ENCODE measurements at places on chromosomes 16 and 17.

DNA sequence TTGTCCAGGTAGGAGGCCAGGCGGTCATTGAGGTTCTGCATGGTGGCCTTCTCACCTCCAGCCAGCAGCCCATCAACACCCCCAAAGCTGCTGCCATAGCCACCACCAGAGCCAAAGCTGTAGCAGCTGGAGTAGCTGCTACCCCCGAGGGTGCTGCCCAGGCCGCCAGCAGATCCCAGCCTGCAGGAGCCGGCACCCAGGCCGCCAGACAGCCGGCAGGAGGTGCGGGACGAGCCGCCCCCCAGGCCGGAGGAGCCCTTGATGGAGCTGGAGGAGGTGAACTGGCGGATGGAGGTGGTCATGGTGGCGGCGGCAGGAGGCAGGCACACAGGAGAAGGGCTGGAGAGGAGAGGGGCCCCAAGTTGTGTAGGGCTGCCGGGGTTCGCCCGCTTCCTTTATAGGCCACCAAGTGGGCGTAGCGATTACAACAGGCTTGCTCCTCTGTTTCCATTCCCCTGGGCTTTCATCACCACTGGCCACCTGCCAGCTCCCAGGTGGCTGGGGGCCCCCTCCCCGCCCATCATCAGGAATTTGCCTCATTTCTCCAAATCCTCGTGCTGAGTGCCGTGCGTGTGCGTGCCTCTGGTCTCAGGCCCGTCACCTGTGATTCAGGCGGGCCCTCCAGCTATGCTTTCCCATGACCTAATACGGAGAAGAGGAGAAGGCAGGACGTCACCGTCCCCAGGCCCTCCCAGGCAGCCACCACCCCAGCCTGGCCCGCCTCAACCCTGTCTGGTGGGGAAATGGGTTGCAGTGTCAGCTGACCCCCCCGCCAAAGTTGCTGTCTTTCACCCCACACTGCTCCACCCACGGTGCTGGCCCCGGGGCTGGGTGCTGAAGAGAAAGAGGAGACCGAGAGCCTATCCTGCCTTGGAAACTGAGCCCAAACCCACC is at the start of gene KRT17:
Gene KRT17 (minus strand): TSS at position 368 of the 894 bp plus-strand sequence. CDS start 66 bp downstream, at position 302.
- H3K27ac ChIP-seq: no peak within 1 kb of the TSS
- H3K4me3 ChIP-seq: no peak within 1 kb of the TSS
- H3K27me3 ChIP-seq: no peaks in the 10 kb centered on the region
- no peak for DNase-seq

- no peaks in the 10 kb centered on the region for H3K4me1 ChIP-seq
- peak; percentile 46 for DNase-seq
- H3K36me3 ChIP-seq: peaks cover 31% of the 10 kb centered on the region
- no peaks in the 10 kb centered on the region for H3K27me3 ChIP-seq
- no peak overlapping the region for H3K27ac ChIP-seq
- no peak overlapping the region for H3K4me3 ChIP-seq
These were observed 35.5 kb downstream of the UBN1 start for GRCh38 chr16:4882633-4883285.

- no peaks in the 10 kb centered on the region for H3K36me3 ChIP-seq
- H3K4me3 ChIP-seq: peak overlapping the region; percentile 53
- H3K27ac ChIP-seq: no peak overlapping the region
- H3K27me3 ChIP-seq: no peaks in the 10 kb centered on the region
- peak; percentile 51 for DNase-seq
These were observed 58.5 kb upstream of the CREBBP start for GRCh38 chr16:3938843-3939624.

- H3K4me1 ChIP-seq: no peaks in the 10 kb centered on the region
- H3K4me3 ChIP-seq: no peak overlapping the region
- no peak overlapping the region for H3K27ac ChIP-seq
- DNase-seq: peak; percentile 60
- no peaks in the 10 kb centered on the region for H3K36me3 ChIP-seq
These were observed 2292.0 kb downstream of the TP53TG3F start for GRCh38 chr16:35751191-35751941.

GRCh38 chr16:7185689-7186088 is 147.0 kb upstream of the RBFOX1 start:
- no peak for DNase-seq
- H3K27me3 ChIP-seq: no peaks in the 10 kb centered on the region
- H3K4me1 ChIP-seq: no peaks in the 10 kb centered on the region
- no peaks in the 10 kb centered on the region for H3K36me3 ChIP-seq

GRCh38 chr16:58152246-58152868 is 23.2 kb upstream of the CFAP20 start:
- H3K36me3 ChIP-seq: no peaks in the 10 kb centered on the region
- H3K4me3 ChIP-seq: no peak overlapping the region
- no peaks in the 10 kb centered on the region for H3K4me1 ChIP-seq
- DNase-seq: no peak

DNA sequence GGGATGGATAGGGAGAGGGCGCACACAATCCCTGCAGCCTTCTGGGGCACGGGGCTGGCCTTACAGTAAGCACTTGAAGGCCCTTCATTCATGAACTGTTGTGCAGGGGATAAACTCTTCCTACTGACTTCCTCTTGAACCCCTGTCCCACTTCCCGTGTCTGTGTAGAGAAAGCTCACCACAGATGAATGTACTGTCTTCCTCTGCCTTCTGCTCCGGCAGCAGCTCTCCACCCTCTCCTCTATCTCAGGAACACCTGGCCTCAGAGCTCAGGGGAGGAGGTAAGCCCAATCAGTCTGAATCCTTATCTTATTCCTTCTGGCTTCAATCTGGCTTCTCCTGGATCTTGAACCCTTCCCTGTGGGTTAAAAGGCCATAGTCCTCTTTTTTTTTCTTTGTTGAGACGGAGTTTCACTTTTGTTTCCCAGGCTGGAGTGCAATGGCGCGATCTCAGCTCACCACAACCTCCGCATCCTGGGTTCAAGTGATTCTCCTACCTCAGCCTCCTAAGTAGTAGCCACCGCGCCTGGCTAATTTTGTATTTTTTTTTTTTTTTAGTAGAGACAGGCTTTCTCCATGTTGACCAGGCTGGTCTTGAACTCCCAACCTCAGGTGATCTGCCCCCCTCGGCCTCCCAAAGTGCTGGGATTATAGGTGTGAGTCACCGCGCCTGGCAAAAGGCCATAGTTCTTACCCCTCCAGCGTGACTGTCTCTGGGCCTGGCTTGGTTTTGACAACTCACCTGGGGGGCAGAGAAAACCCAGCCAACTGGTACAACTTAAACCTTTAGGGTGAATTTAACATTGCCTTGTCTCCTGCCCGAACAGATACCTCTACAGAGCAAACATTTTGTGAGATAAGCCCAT is 7.2 kb upstream of the SLC52A1 start:
- DNase-seq: no peak
- no peaks in the 10 kb centered on the region for H3K36me3 ChIP-seq
- H3K27ac ChIP-seq: no peak overlapping the region
- H3K4me1 ChIP-seq: no peaks in the 10 kb centered on the region

- no peaks in the 10 kb centered on the region for H3K27me3 ChIP-seq
- H3K4me3 ChIP-seq: no peak overlapping the region
- no peak overlapping the region for H3K27ac ChIP-seq
- no peaks in the 10 kb centered on the region for H3K4me1 ChIP-seq
These were observed 71.3 kb downstream of the TMC6 start for GRCh38 chr17:78057113-78057740.

GRCh38 chr17:28124962-28125361 is 82.5 kb downstream of the NLK start:
- no peak for DNase-seq
- H3K36me3 ChIP-seq: no peaks in the 10 kb centered on the region
- H3K4me1 ChIP-seq: peaks cover 6% of the 10 kb centered on the region
- no peak overlapping the region for H3K4me3 ChIP-seq

GRCh38 chr17:30513346-30513745 is 36.1 kb downstream of the GOSR1 start:
- no peak overlapping the region for H3K4me3 ChIP-seq
- H3K27me3 ChIP-seq: no peaks in the 10 kb centered on the region
- DNase-seq: no peak
- H3K27ac ChIP-seq: no peak overlapping the region

- no peaks in the 10 kb centered on the region for H3K36me3 ChIP-seq
- H3K27me3 ChIP-seq: no peaks in the 10 kb centered on the region
- no peaks in the 10 kb centered on the region for H3K4me1 ChIP-seq
- no peak for DNase-seq
- no peak overlapping the region for H3K4me3 ChIP-seq
These were observed 32.1 kb downstream of the DNAH17 start for GRCh38 chr17:78544881-78545755.

DNA sequence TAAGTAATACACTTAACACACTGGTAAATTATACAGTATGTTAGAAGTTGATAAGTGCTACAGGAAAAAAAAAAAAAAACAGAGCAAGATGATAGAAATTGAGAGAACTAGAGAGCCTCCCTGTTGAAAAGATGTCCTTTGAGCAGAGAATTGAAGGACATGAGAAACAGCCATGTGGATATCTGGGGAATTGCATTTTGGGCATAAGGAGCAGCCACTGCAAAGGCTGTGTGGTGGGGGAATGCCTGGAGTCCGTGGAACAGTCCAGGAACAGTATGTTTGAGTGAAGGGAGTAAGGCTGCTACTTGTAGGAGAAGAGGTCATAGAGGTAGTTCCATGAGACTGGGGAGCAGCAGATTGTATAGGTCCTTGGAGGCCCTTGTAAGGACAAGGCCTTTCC is 178.4 kb downstream of the FTO start:
- no peak overlapping the region for H3K27ac ChIP-seq
- H3K4me1 ChIP-seq: peaks cover 5% of the 10 kb centered on the region
- no peaks in the 10 kb centered on the region for H3K36me3 ChIP-seq
- H3K27me3 ChIP-seq: no peaks in the 10 kb centered on the region
- no peak for DNase-seq

- H3K4me3 ChIP-seq: no peak overlapping the region
- no peak for DNase-seq
- no peaks in the 10 kb centered on the region for H3K27me3 ChIP-seq
- peaks cover 44% of the 10 kb centered on the region for H3K4me1 ChIP-seq
- no peaks in the 10 kb centered on the region for H3K36me3 ChIP-seq
These were observed 63.1 kb downstream of the SPAG9 start for GRCh38 chr17:51057534-51057933.

DNA sequence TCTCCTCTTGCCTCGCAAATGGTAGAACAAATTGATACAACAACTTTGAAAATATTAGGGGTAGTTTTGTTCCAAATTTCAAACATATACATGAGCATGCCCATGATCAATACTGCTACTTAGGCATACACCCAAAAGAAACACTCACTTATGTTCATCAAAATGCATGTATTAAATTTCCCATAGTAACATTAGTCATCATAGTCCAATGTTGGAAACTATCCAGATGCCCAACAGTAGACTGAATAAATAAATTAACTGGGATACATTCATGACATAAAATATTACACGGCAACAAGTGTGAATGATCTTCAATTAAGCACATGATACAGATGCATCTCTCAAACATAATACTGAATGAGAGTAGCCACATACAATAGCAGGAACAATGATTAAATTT is 391.6 kb downstream of the CDH11 start:
- no peak for DNase-seq
- H3K4me1 ChIP-seq: no peaks in the 10 kb centered on the region
- no peak overlapping the region for H3K4me3 ChIP-seq
- no peak overlapping the region for H3K27ac ChIP-seq
- H3K27me3 ChIP-seq: no peaks in the 10 kb centered on the region
- no peaks in the 10 kb centered on the region for H3K36me3 ChIP-seq

DNA sequence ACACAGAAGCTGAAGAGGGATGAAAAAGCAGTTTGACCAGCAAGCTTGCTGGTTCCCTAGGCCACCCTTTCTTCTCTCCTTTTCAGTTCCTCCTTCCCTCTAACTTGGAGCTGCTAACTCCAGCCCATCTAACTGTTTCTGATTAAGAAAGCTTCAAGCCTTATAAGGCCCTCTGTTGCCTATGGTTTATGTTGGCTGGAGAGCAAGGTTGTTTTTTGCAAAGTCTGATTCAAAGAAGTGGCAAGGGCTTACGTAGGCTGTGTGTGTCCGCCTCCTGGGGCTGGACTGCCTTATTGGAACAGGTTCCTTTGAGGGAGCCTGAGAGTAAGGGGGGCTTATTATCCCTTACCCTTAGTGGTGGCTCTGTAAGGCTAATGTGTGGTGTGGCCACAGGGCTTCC is 7.1 kb downstream of the AKAP1 start:
- no peaks in the 10 kb centered on the region for H3K27me3 ChIP-seq
- H3K36me3 ChIP-seq: no peaks in the 10 kb centered on the region
- H3K4me1 ChIP-seq: peaks cover 18% of the 10 kb centered on the region
- DNase-seq: no peak
- H3K27ac ChIP-seq: no peak overlapping the region
- no peak overlapping the region for H3K4me3 ChIP-seq

- DNase-seq: no peak
- H3K36me3 ChIP-seq: no peaks in the 10 kb centered on the region
- no peak overlapping the region for H3K27ac ChIP-seq
- no peaks in the 10 kb centered on the region for H3K4me1 ChIP-seq
- no peaks in the 10 kb centered on the region for H3K27me3 ChIP-seq
- H3K4me3 ChIP-seq: no peak overlapping the region
These were observed 112.1 kb downstream of the C16orf78 start for GRCh38 chr16:49485663-49486062.

- H3K36me3 ChIP-seq: no peaks in the 10 kb centered on the region
- H3K27ac ChIP-seq: no peak overlapping the region
- no peaks in the 10 kb centered on the region for H3K27me3 ChIP-seq
These were observed 133.3 kb downstream of the ZNF778 start for GRCh38 chr16:89350701-89351380.

DNA sequence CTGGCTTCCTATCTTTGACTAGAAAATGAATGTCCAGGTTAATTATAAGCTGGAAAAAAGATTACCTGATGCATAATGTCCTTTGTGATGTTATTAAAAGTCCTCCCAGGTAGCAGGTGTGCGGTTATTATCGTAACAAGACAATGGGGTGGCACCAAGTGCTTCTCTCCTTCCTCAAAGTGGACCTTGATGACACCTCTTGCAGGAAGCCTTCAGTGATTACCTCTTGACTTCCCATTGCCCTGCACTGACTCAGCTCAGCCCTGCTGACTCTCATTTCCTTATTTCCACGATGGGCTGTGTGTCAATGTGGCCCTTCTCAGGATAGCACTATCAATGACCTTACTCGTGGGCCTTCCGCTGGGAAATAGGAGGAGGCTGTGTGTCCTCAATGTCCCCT is 477.4 kb upstream of the CCL2 start:
- no peak for DNase-seq
- H3K36me3 ChIP-seq: no peaks in the 10 kb centered on the region
- H3K4me3 ChIP-seq: no peak overlapping the region
- H3K27me3 ChIP-seq: no peaks in the 10 kb centered on the region
- H3K27ac ChIP-seq: no peak overlapping the region

GRCh38 chr17:17468217-17469010 is 8.4 kb upstream of the MED9 start:
- H3K4me3 ChIP-seq: no peak overlapping the region
- no peak for DNase-seq
- H3K36me3 ChIP-seq: no peaks in the 10 kb centered on the region
- H3K4me1 ChIP-seq: peaks cover 5% of the 10 kb centered on the region
- peak overlapping the region; percentile 10 for H3K27ac ChIP-seq

GRCh38 chr17:21372256-21372954 is 3.8 kb upstream of the KCNJ12 start:
- H3K27ac ChIP-seq: no peak overlapping the region
- H3K4me1 ChIP-seq: peaks cover under 1% of the 10 kb centered on the region
- no peaks in the 10 kb centered on the region for H3K36me3 ChIP-seq
- H3K27me3 ChIP-seq: peaks cover 4% of the 10 kb centered on the region
- no peak overlapping the region for H3K4me3 ChIP-seq

- peak overlapping the region; percentile 6 for H3K27ac ChIP-seq
- H3K36me3 ChIP-seq: no peaks in the 10 kb centered on the region
- no peak for DNase-seq
- peak overlapping the region; percentile 63 for H3K4me3 ChIP-seq
- H3K27me3 ChIP-seq: peaks cover 3% of the 10 kb centered on the region
These were observed 1.2 kb downstream of the HS3ST3B1 start for GRCh38 chr17:14302091-14302430.
